Activated naive CD4-positive, alpha-beta T cell (primary cell): ENCODE measurements at places on chromosomes 7 and 10.

GRCh38 chr10:7035126-7035761 lies 375.6 kb downstream of the SFMBT2 start:
- DNase-seq, result no peak

DNA sequence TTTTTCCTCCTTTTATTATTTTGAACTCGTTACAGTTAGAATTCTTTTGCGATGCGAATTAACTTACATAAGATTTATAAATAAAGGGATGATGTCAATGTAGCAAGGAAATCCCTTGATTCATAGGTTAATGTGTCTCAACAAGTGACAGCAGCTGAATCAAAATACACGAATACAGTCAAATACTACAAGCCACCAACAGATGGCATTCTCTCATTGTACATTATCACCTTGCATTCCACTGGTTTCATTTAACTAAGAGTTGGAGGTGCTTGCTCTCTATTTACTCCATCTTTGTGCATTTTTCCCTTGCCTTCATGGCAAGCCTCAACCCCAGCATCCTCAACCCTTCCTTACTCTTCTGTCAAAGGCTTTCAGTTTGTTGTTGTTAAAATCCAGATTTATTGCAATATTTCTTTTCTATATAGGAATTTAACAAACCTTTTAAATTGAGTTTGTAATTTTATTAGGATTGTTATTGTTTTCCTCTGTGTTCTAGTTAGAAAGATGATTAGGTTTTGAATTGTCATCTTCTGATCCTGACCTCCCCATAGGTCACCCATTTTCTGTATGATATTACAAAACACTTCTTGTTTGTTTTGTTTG lies 78.3 kb downstream of the SLC25A40 start:
- DNase-seq, result no peak

DNA sequence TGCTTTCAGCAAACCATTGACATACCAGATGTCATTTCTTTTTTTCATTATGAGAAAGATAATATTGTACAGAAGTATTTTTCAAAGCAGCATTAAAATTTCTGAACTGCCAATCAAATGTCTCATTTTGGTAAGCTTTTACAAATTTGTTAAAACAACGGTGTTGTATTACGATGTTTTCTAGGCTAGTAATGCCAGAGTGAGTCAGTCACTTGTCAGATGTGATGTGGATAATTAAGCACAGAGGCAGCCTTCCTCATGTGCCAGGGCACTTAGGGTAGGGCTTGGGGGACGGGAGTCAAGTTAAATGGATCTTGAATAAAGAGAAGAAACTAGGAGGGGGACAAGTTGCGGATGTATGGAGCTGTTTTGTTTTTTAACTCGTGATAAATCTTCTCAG lies 10.1 kb downstream of the PSTK start:
- DNase-seq, result no peak

- no peak for DNase-seq
These were observed 92.6 kb upstream of the RAB11FIP2 start for GRCh38 chr10:118139321-118139720.

- DNase-seq, result no peak
These were observed 591.9 kb downstream of the GALNT17 start for GRCh38 chr7:71723859-71724258.

- no peak for DNase-seq
These were observed 19.2 kb upstream of the TTYH3 start for GRCh38 chr7:2612445-2613097.

DNA sequence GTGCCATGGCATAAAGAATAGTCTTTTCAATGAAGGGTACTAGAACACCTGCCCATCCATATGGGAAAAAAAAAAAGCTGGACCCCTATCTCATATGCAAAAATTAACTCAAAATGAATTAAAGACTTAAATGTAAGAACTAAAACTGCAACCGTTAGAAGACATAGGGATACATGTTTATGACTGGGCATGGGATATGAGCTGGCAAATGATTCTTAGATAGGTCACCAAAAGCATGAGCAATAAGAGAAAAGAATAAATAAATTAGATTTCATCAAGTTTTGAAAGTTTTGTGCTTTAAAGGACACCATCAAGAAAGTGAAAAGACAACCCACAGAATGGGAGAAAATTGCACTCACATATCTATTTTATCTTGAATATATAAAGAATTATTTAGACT lies 222.0 kb downstream of the ADK start:
- DNase-seq, result no peak

DNA sequence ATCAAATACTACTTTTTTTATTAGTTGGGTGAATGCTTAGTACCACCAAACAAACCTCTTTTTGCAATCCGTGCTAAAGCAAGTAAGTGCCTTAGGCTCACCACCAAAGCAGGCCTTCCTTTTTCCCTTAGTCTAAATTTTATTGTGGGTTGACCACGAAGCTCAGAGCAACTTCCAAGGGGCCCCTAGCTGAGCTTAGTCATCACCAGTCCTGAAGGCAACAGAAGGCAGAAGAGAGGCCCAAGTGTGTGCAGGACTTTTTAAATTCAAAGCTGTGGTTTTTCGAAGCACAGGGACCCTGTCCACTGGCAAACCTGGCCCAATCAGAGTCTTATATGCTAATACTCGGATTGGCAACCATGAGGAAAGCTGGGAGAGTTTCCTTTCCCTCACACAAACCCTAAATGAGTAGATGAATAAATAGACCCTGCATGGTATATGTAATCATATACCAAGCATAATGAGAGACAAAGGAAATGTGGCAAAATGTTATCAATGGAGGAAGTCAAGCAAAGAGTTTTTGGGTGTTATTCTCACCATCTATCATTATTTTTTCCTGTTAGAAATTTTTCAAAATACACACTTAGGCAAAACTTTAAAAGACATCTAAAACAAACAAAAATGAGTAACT lies 453.2 kb upstream of the GALNT17 start:
- no peak for DNase-seq

DNA sequence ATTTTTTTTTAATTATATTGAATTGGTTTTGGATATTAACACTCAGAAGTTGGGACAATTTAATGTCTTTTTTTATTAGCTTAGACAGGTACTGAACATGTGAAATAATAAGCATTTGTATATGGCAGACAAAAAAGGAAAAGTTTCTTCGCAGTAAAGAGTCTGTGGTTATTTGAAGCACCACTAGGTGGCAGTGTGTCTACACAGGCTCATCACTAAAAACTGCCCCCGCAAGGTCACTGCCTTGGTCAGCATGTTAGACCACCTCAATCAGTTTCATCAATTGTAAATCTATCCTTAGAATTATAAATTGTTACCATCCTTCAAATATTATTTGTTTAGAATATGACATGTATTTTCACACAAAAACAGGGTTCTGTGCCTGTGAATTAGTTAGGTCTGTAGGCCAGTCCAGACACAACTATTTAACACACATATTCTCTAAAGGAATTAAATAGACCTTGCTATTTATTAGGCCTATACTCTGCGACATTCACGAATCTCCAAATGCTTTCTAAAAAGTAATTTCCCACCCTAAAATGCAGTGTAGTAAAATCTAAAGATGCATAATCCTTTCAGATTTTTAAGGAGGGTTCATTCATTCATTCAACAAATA lies 17.0 kb downstream of the PNLIPRP3 start:
- DNase-seq, result no peak

DNA sequence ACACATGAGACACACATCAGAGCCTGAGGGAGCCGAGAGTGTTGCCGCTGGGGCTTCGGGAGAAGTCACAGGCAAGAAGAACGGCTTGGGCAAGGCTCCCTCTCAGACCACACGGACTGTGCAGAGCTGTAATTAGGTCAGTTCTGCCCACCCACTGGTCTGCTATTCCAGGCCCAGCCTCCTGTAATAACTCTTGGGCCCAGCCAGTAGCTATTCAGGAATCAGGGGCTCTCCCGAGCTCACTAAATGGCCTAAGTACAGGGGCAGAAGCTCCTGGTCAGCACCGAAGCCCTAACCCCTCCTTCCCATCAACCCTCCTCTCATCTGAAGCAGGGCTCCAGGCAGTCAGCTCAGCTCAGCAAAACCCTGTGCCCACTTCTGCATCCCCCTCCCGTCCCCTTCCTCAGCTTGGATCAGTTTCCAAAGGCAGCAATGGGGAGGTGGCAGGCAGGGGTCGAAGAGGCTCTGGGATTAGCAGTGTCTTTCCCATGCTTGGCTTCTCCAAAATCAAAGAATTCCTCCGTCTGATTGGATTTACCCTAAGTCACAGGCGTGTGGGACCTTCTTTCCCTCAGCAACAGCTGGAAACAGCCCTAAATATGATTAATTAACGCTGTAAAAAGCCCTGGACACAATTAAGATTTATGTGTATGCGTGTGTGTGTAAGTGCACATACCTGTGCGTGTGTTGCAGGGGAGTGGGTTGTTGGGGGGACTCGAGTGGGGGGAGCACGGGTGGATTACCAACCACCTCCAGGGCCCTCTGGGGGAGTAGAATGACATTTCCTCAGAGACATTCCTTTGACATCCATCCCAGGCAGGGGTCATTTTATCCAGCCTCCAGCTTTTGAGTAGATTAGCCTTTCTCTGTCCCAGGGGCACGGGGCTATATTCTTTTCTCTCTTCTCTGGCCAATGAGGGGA lies 48.4 kb upstream of the BTRC start:
- no peak for DNase-seq

DNA sequence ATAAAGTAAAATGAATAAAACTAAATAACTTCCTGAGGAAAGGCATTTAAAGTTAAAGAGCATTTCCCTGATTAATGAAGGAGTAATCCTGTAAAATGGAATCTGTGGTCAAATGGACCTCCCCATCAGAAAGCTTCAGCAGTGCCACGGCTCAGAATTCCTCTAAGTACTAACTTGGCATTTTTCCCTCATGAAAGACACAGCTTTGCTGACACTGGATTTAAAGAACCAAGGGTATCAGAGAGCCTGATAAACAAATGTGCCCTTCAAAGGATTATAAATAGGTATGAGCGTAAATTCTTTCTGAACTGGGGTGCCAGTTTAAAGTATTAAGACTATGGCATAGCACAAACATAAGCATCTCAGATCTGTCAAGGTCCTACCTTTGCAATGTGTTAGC lies 24.2 kb upstream of the RNF148 start:
- DNase-seq, result no peak

- DNase-seq, result no peak
These were observed 3.0 kb upstream of the AQP1 start for GRCh38 chr7:30908681-30909080.

- no peak for DNase-seq
These were observed 18.8 kb upstream of the INSIG1 start for GRCh38 chr7:155278921-155279320.

- no peak for DNase-seq
These were observed 83.5 kb upstream of the SLF2 start for GRCh38 chr10:100829097-100829870.

DNA sequence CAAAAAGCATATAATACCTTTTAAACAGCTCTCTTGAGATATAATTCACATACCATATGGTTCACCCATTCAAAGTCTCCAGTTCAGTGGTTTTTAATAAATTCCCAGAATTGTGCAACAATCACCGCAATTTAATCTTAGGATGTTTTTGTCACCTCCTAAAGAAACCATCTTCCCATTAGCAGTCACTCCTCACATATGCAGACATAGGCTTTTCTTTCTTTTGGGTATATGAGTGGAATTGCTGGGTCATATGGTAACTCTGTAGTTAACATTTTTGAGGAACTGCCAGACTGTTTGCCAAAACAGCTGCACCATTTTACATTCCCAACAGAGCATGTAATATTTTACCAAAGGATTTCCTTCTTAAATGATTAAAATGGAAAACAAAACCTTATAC lies 57.0 kb downstream of the CC2D2B start:
- no peak for DNase-seq

- DNase-seq, result peak; percentile 61
These were observed 21.4 kb downstream of the GPR146 start for GRCh38 chr7:1065585-1066241.

GRCh38 chr7:68461430-68461829 lies 1136.8 kb upstream of the AUTS2 start:
- no peak for DNase-seq

- DNase-seq, result no peak
These were observed 107.9 kb downstream of the JCAD start for GRCh38 chr10:29951441-29951931.

GRCh38 chr10:14429043-14429700 lies 98.4 kb upstream of the FRMD4A start:
- no peak for DNase-seq

DNA sequence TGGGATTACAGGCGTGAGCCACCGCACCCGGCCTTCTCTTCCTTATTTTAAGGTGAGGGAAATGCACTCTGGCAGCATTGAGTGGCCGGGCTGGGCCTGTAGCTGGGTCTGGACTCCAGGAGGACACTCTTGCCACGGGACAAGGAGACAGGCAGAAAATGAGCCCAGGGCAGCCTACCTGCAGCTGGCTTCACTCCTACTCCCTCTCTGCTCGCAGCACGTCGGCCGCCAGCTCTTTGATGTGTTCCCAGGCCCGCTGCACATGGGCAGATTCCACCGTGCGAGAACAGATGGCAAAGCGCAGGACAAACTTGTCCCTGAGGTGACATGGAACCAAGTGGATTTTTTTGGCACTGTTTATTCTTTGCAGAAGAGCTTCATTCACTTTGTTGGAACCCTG lies 12.9 kb upstream of the FIGNL1 start:
- DNase-seq, result no peak

- no peak for DNase-seq
These were observed 236.0 kb downstream of the SEMA3D start for GRCh38 chr7:84950836-84951235.

DNA sequence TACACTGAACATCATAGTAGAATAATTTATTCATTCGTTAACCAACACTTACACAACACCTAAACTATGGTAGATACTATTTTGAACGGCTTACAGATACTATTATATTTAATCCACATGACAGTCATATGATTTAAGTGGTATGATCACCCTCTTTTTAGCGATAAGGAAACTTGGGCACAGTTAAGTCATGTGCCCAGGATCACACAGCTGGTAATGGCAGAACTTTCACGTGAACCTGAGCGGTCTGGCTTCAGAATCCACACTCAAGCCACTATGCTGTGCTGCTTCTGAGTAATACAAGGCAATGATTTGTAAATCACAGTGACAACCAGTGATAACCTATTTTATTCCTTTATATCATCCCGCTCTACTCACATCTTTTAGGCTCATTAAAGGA lies 99.1 kb downstream of the CELF2 start:
- DNase-seq, result no peak

- no peak for DNase-seq
These were observed 135.3 kb upstream of the MEOX2 start for GRCh38 chr7:15821484-15822427.

DNA sequence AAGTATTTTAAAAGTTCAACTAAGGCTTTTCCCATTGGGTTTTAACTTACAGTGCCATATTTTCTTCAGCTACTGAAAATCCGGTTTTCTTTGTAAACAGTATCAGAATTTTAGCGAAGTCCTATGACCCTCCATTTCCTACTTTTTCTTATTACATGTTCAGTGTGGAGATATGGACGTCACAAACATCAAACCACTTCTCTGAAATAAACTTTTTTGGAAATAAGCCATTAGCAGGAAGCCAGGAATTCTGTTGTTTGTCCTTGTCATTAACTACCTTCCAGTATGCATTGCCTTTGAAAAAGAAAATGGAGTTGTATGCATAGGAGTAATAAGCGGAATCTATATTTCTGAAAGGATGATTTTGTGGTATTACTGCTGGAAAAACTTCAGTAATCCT lies 9.1 kb downstream of the MMP21 start:
- no peak for DNase-seq

GRCh38 chr10:43809211-43809930 lies 160.7 kb upstream of the ZNF32 start:
- no peak for DNase-seq

- no peak for DNase-seq
These were observed 181.8 kb downstream of the ANK3 start for GRCh38 chr10:60207894-60208293.

- DNase-seq, result no peak
These were observed 2.3 kb upstream of the PNPLA8 start for GRCh38 chr7:108528183-108528712.
